Tibial nerve (tissue), 4 donors: ENCODE measurements at places on chromosomes 1 and 21.

DNA sequence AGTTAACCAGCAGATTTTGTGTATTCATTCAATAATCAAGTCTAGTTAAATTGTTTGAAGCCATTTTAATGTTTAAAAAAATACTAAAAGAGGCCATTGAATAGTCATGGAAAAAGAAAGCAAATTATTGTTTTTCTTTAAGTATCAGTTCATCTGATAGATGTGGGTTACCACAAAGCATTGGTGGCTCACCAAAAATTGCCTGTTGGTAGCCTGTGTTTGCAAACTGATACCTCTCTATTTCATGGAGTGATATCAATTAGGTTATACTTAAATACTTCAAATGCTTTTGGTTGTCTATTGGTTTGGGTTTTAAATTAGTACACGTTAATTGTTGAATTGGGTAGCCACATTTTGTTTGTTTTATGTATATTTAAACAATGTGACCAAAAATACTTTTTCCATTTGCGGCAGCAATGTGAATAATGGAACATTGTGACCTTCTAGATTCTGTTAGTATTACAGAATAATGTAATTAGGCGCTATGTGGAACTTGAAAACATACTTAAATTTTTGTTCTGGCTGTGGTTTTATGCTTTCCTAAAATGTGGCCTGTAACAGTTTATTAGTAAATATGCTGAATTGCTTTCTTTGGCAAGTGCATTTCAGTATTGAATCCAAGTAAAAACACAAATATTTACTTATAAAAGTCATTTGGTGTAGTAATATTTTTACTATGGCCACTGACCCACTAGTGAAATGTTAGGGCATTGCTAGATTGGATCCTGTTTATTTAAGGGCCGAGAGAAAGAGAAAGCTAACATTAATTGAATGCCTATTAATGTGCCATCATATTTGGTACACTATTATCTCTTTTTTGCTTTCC lies 37.1 kb upstream of the NBL1 start:
- no peak for DNase-seq

- DNase-seq = no peak
These were observed 7.8 kb downstream of the ERG start for GRCh38 chr21:38490411-38491020.

DNA sequence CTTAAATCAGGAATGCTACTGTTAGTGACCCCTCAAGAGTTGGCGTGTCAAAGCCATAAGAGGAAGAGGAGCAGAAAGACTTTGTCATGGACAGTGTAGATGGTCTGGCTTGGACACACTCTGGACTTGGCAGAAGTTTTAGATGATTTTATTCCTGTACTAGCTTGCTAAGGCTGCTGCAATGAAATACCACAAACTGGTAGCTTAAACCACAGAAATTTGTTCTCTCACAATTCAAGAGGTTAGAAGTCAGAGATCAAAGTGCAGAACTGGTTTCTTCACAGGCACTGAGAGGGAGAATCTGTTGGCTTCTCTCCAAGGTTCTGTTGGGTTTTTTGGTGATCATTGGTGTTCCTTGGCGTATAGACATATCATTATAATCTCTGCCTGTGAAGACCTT lies 869.8 kb upstream of the B3GALT2 start:
- DNase-seq = no peak

DNA sequence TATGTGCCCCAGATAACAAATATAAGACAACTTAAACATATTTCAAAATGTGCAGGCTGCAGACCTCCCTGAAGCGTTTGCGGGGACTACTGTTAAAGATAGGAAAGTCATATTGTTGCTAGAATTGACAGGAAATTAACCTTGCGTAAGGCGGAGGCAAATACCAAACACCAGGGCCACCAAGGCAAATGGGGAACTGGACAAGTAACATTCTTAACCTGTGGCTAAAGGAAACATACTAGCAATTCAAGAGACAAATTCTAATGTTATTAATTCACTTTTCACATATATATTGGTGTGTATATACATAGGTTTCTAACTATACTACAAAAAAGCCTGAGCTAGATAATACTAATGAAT lies 6.8 kb downstream of the HAPLN2 start:
- no peak for DNase-seq

GRCh38 chr1:198865319-198865718 lies 226.5 kb downstream of the PTPRC start:
- DNase-seq = no peak

DNA sequence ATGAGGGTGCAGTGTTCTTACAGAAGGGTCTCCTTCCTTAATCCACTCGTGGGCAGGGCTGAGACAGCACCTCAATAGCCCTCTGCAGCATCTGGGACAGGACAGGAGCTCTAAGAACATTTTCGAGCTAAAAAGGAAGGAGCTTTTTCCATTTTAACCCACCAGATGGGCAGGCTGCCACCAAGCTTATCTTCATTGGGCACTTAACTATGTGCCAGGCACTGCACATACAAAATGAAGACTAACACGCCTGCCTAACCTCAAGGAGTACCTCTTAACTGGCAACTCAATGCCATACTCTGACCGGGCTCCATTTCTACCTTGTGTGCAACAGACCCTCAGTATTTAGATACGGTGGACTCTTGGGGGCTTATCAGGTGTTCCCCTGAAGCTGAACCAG lies 48.2 kb downstream of the SSBP3 start:
- no peak for DNase-seq
